ENCODE measurements at places on chromosomes 6 and 20. TPM values are rescaled to one million over a fixed set of nuclear protein-coding genes. Genes with fewer than 3 reads are reported as not detected.

The ZSCAN31 gene
- polyA plus RNA-seq, result 9.9 TPM

The CYP21A2 gene
- polyA plus RNA-seq, result 1.0 TPM

The DEFB132 gene
- not detected for polyA plus RNA-seq

The CYP39A1 gene
- polyA plus RNA-seq, result 8.0 TPM

The TINAG gene
- polyA plus RNA-seq, result 24.3 TPM

Measured in renal cortex interstitium (tissue), 15 donors.